ENCODE measurements at places on chromosomes 6 and 20. TPM values are rescaled to one million over a fixed set of nuclear protein-coding genes. Genes with fewer than 3 reads are reported as not detected.
A peak's percentile ranks its signal among the peaks of the same experiment; 100 is the strongest.

DNA sequence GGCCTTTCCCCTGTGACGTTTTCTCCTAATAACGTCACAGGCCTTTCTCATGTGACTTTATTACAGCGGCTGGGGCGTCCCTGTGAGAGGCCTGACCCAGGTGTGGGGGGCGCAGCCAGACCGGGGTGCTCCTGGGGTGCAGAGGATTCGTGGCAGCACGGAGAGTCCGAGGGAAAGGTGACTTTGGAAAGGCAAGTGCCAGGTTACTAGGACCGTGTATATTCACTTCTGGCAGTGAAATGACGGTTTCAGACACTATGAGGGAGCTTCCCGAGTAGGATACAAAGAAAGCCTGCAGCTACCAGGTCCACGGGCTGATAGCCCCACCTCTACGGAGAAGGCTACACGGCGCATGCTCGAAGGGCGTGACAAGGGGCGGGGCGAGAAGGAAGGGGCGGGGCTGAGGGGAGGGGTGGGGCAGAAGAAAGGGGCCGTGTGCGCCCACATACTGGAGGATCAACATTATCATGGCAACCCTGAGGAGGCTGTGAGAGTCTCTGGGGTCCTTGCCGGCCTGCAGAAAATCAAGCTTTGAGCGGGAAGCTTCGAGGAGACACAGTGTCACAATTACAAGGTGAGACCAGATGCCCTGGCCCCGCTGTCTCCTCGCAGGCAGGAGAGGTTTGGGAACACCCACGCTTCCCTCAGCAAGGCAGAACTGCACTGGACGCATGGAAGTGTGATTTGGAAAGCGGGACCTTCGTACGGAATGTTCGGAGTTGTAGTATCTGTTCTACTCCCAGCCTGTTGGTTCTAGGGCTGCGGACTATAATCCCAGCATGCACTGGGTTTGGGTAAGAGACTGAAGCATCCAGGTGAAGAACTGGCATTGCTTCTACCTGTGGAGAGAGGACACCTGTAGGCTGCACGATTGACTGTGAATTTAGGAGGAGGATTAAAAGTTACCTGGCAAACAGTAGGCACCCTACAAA, 54.4 kb upstream of the ZNF337 start:
- DNase-seq: peak; percentile 56
- no peaks in the 10 kb centered on the region for H3K27me3 ChIP-seq
- H3K4me3 ChIP-seq: peak overlapping the region; percentile 69
- no peaks in the 10 kb centered on the region for H3K36me3 ChIP-seq

- H3K4me1 ChIP-seq: no peaks in the 10 kb centered on the region
- DNase-seq: no peak
- no peak overlapping the region for H3K27ac ChIP-seq
- no peaks in the 10 kb centered on the region for H3K27me3 ChIP-seq
- H3K36me3 ChIP-seq: no peaks in the 10 kb centered on the region
- H3K4me3 ChIP-seq: no peak overlapping the region
Observed at GRCh38 chr6:78400076-78400475, 467.3 kb upstream of the IRAK1BP1 start.

- DNase-seq: no peak
- no peaks in the 10 kb centered on the region for H3K27me3 ChIP-seq
- H3K36me3 ChIP-seq: peaks cover 3% of the 10 kb centered on the region
- H3K4me1 ChIP-seq: peaks cover 2% of the 10 kb centered on the region
Observed at GRCh38 chr6:80170433-80170832, 64.0 kb downstream of the BCKDHB start.

DNA sequence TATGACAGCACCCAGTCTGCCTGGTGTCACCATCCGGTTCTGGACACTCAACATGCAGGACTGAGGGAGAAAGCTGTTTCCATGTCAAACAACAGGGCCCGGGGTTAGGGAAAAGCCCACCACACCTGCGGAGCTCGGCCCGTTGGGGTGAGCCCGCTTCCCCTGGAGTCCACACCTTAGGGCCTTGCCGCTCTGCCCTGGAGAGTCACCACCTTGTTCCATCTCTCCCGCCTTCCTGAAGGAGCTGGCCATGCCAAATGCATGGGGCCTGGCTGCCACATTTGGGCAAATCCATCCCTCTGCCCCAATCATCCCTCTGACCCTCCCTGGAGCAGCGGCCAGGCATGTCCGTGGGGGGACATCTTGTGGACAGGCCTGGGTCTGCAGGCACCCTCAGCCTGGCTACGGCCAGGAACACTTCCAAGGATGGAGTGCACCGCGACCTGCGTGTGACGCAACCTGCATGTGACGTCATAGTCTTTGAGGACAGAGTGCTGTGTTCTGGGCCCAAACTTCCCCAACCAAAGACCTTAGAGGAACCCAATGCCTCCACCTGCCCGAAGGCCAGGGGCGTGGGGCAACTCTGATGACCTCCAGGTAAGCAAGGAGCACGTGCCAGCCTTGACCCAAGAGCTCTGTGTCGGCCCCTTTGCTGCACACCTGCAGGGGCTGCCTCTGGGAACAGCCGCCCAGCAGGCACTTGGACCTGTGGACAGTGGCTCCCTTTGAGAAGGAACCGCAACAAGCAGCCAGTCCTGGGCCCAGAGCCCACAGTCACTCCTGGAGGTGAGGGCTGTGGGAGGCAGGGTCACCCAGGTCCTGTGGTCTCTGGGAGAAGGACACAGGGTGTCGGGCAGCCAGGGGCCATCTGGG, 1.7 kb downstream of the CABLES2 start:
- no peak overlapping the region for H3K27ac ChIP-seq
- peaks cover 36% of the 10 kb centered on the region for H3K4me1 ChIP-seq
- H3K4me3 ChIP-seq: no peak overlapping the region
- no peaks in the 10 kb centered on the region for H3K36me3 ChIP-seq

DNA sequence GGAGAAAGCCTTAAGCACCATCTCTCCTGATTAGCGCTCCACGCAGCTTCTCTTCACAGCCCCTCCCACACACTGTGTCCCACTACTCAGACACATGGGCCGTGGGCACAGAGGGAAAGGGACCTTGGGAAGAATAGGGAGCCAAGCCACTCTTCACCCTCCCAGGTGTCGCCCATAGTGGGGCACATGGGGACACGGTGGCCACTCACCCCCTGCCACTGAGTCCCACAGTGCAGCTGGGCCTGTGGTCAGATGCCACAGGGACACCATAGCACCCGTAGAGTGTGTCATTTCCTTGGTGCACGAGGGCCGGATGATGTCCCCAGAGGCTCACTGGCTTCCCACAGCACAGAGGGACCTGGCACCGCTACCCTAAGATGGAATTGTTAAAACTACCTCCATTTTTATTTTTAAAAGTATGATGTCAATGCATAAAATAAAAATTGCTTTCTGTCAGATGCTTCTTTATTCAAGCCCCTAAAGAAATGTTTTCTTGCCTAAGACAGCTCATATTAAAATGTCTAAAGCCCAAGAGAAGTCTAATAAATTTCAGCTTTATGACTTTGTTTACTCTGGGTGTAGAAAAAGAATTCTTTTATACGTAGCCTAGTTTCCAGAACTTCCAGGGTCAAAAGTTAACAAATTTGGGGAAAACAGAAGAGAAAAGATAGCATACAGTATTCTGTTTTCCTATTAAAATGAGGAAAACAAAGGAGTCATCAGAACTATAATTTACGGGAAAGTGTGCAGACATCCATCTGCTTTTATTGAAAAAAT, 191.0 kb upstream of the SNX9 start:
- H3K36me3 ChIP-seq: no peaks in the 10 kb centered on the region
- H3K27ac ChIP-seq: no peak overlapping the region
- no peak overlapping the region for H3K4me3 ChIP-seq
- no peaks in the 10 kb centered on the region for H3K4me1 ChIP-seq
- no peak for DNase-seq

- no peak overlapping the region for H3K27ac ChIP-seq
- H3K36me3 ChIP-seq: no peaks in the 10 kb centered on the region
- no peak overlapping the region for H3K4me3 ChIP-seq
- peaks cover 14% of the 10 kb centered on the region for H3K27me3 ChIP-seq
- H3K4me1 ChIP-seq: no peaks in the 10 kb centered on the region
- DNase-seq: no peak
Observed at GRCh38 chr6:35181933-35182612, 31.7 kb upstream of the SCUBE3 start.

- no peak overlapping the region for H3K27ac ChIP-seq
- no peak for DNase-seq
- no peaks in the 10 kb centered on the region for H3K27me3 ChIP-seq
- no peak overlapping the region for H3K4me3 ChIP-seq
- H3K4me1 ChIP-seq: no peaks in the 10 kb centered on the region
- no peaks in the 10 kb centered on the region for H3K36me3 ChIP-seq
Observed at GRCh38 chr6:68716620-68717019, 81.5 kb downstream of the ADGRB3 start.

Gene GPX5
- total RNA-seq: not detected

Gene ZNF165
- total RNA-seq: 4.3 TPM

Gene LY6G6D
- total RNA-seq: not detected
